ENCODE measurements at places on chromosomes 12 and 14.

GRCh38 chr14:106309423-106309822, 783.0 kb downstream of the TMEM121 start:
- DNase-seq = no peak

DNA sequence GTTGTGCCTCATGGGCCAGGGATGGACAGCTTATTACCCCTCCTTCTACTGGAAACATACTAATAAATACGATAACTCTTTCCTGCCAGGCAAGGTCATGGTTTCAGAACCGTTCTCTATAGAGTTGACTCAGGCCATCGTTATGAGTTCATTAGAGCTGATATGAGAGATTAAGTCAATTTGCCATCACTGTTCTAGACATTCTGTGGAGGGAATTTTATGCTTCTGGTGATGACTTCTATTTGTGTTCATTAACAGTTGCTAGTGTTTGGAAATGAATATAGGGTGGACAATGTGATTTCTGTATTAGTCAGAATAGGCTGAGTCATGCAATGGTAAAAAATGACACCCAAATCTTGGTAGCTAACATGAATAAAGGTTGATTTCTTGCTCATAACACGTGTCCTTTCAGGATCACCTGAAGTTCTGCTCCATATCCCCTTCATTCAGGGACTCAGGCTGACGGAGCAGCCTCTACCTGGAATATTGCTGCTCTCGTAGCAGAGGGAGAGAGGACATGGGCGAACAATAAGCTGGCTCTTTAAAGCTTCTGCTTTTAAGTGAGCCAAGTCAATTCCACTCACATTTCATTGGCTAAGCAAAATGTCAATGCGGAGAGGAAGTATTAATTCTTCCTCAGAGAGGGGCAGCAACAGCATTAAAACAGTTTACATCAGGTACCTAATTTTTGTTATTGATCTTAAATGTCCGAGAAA, 18.5 kb upstream of the TBPL2 start:
- peak; percentile 60 for DNase-seq

GRCh38 chr12:50979369-50980052, 27.2 kb downstream of the HIGD1C start:
- no peak for DNase-seq

GRCh38 chr14:97196336-97196735, 399.2 kb downstream of the VRK1 start:
- no peak for DNase-seq

DNA sequence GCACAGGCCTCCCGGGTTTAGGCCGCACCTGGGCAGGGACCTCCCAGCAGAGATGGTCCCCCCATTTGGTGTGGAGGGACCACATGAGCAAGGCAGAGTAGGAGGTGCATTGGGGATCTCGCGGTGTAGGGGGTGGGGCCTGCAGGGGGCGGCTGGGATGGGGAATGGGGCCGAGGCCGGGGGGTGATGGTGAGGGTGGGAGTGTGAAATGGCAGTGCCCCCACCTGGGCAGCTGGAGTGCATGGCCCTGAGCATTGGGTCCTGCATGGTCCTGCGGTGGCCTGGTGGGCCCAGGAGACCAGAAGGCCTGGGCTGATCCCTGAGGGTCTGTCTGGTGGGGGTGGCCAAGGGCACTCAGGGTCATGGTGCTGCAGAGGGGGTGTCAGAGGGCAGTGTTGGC, 111.8 kb downstream of the KIF26A start:
- no peak for DNase-seq

- DNase-seq = peak; percentile 59
Measured at GRCh38 chr12:95700316-95700785, 90.2 kb downstream of the NTN4 start.

DNA sequence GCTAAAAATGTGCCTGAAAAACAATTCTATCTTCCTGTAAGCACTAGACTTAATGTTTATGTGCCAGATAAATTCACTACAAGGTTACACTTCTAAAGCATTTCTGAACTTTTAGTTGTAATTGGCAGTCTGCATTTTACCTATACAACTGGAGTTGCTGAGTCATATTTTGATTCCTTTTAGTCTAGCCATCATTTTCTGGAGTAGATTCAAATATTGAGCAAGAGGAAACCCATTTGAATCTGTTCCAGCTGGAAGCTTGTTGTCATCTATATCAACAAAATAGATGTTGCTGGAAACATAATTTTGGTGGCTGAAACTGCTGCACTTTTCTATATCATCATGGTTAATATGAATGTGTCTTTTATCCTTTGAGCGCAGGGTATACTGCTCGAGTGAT, 122.2 kb upstream of the CCDC175 start:
- peak; percentile 88 for DNase-seq

DNA sequence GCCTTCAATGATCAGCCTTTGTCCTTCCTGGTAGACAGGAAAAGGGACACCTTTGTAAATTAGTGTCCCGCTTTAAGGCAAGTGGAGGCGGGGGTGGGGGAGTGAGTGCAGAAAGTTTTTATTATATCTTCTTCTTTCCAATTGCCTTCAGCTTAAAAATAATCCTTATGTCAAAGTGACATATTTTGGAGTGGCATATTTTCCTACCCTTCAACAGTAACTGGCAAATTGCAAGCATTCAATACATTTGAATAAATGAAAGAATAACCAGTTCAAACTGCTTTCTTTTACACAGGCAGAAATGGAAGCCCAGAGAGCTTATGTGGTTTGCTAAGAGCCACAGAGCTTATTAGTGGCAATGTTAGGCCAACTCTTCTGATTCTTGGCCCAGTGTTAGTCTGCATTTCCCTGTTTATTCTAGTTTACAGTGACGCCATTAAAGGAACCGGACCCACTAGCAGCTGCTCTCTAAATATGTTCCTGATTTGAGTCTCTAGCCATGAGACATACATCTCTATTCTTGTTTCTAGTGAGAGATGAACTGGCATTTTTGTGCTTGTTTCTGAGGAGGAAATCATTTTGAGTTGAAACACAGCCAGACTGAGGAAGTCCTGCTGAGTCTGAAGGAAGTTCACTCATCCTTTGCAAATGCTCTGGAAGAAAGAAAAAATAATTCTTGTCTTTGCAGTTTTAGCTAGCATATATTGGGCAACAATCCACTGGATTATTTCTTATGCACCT, 468.7 kb downstream of the NOVA1 start:
- DNase-seq = peak; percentile 73

- DNase-seq = peak; percentile 87
Measured at GRCh38 chr12:45298721-45299692, 83.1 kb downstream of the ANO6 start.

DNA sequence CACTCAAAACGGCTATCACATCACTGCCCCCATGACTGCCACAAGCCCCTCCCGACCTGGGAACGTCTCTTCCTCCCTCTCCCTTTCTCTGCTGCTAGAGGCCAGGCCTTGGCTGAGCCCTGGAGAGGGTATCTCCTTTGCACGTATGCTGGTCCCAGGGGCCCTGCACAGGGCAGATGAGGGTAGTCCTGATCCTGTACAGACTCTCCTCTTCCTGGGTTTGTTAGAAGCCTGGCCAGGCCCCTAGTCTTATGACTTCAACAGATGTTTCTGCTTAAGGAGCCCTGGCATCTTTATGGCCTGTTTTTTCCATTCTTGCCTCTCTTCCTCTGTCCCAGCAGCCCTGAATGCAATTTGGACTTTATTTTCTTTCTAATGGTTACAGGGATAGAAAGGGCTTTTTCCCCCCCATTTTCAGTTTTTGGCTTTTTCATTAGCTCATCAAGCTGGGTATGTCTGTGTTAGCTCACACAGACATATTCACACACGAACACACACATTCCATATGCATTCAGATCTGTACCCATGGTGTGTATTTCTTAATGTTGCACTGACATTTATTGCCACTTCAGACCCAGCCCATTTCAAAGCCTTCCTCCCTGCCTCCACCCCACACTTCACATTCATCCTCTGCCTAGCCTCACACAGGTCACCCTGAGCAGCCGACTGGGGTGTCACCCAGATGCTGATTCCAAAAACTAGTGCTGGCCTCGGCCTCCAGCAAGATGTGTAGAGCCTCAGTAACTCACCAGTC, 203.2 kb downstream of the ZFP36L1 start:
- peak; percentile 55 for DNase-seq
